ENCODE measurements at places on chromosomes 3 and 15.

DNA sequence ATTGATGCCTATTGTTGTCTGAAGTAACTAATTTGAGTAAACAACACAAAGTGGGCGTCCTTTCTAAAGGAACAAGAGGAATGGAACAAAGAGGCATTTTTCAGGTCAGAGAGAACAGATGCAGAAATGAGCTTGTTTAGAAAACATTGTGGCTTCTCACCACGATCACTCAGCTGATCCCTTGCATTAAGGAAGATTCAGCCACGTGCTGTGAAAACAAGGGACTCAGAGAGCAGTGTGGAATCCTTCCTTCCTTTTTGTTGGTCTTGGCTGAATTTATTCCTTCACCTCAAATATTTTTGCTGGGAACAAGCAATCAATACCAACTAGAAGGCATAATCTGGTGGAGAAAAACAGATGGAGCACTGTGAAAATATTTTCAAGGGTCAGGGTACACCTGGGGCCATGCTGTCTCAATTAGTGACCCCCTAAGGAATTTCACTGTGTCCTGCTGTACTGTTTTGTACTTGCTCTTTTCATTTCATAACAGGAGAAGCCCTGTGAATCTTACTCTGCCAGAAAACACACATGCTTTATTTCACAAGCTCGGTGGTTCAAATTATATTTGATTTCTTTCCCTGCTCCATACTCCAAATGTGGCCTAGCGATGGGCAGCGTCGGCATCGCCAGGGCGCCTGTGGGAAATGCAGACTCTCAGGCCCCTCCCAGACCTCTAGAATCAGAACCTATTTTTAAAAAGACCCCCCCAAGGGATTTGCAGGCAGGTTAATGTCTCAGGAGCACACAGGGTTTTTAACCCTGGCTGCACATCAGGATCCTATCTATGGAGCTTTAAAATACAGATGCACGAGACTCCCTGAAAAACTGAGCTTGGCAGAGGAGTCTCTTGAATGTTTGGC, 11.6 kb upstream of the SLC6A20 start:
- H3K4me3 ChIP-seq: no peak overlapping the region
- H3K27ac ChIP-seq: no peak overlapping the region
- peaks cover 5% of the 10 kb centered on the region for H3K27me3 ChIP-seq

- DNase-seq: no peak
- no peak overlapping the region for H3K4me3 ChIP-seq
- peaks cover 2% of the 10 kb centered on the region for H3K4me1 ChIP-seq
- no peak overlapping the region for H3K27ac ChIP-seq
- peaks cover 16% of the 10 kb centered on the region for H3K27me3 ChIP-seq
Measured at GRCh38 chr15:75666823-75667501, 19.2 kb downstream of the SNX33 start.

- H3K36me3 ChIP-seq: no peaks in the 10 kb centered on the region
- DNase-seq: no peak
- peaks cover 11% of the 10 kb centered on the region for H3K4me1 ChIP-seq
- H3K4me3 ChIP-seq: no peak overlapping the region
- no peak overlapping the region for H3K27ac ChIP-seq
Measured at GRCh38 chr3:160126761-160127160, 98.5 kb upstream of the C3orf80 start.

DNA sequence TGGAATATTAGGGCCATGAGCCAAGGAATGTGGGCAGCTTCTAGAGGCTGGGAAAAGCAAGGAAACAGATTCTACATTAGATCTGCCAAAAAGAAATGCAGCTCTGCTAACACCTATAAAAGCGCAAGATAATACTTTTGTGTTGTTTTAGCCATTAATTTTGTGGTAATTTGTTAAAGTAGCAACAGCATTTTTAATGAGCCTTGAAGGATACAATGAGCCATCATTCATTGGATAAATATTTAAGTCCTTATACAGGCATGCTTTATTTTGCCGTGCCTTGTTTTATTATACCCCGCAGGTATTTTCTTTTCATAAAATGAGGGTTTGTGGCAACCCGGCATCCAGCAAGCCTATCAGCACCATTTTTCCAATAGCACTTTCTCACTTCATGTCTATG, 15.0 kb downstream of the ARL14 start:
- H3K27ac ChIP-seq: no peak overlapping the region
- DNase-seq: no peak
- peaks cover 11% of the 10 kb centered on the region for H3K4me1 ChIP-seq
- H3K36me3 ChIP-seq: no peaks in the 10 kb centered on the region
- no peaks in the 10 kb centered on the region for H3K27me3 ChIP-seq
- no peak overlapping the region for H3K4me3 ChIP-seq

DNA sequence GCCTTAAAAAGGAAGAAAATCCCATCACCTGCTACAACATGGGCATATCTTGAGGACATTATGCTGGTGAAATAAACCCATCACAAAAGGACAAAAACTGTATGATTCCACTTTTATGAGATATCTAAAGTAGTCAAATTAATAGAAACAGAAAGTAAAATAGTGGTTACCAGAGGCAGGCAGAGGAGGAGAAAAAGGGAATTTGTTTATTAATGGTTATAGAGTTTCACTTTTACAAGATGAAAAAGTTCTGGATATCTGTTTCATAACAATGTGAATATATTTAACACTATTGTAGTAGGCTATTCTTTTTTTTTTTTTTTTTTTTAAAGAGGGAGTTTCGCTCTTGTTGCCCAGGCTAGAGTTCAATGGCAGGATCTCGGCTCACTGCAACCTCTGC, 40.4 kb downstream of the DPH3 start:
- H3K27ac ChIP-seq: no peak overlapping the region

GRCh38 chr3:78791753-78792152, 976.0 kb downstream of the ROBO1 start:
- H3K4me1 ChIP-seq: no peaks in the 10 kb centered on the region
- no peak overlapping the region for H3K27ac ChIP-seq
- no peaks in the 10 kb centered on the region for H3K36me3 ChIP-seq
- DNase-seq: no peak
- no peak overlapping the region for H3K4me3 ChIP-seq
- H3K27me3 ChIP-seq: no peaks in the 10 kb centered on the region

GRCh38 chr3:50411229-50411628, 51.9 kb upstream of the TMEM115 start:
- no peak overlapping the region for H3K27ac ChIP-seq
- H3K27me3 ChIP-seq: peaks cover 17% of the 10 kb centered on the region
- no peak for DNase-seq
- no peak overlapping the region for H3K4me3 ChIP-seq
